ENCODE measurements at places on chromosomes 12 and 14.

DNA sequence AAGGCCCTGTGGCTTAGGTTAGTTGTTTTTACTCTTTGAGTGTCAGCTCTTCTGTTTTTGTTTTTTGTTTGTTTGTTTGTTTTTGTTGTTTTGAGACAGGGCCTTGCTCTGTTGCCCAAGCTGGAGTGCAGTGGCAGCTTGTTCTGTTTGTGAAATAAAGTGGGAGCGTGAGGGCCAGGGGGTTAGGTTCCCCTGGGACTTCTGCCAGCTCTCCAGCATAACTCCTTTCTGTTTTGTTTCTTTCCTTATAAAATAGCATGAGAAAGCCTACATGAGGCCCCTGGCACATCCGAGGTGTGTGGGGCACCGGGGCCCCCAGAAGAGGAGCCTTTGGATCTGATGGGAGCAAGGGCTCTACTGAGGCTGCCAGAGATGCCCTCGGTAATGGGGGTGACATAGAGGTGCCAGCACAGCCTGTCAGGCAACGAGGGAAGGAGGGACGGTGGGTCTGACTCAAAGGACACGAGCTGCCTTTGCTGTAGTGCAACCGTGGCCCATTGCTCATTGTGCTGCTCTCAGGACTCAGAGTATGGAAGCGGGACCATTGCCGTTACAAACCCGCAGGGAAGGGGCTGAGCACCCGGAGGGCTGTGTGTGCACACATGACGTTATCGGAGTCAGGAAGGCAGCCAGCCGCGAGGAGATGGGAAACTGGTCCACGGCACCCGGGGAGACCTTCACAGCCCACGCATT is 9.1 kb upstream of the SERPINA11 start:
- no peak for ATAC-seq

GRCh38 chr14:68543516-68543915 is 249.4 kb downstream of the ZFP36L1 start:
- no peak for ATAC-seq

- ATAC-seq, result peak; percentile 44
Observed at GRCh38 chr14:31945074-31945613, 132.0 kb upstream of the ARHGAP5 start.

- ATAC-seq, result peak; percentile 56
Observed at GRCh38 chr12:123115409-123116121, 35.3 kb downstream of the PITPNM2 start.

DNA sequence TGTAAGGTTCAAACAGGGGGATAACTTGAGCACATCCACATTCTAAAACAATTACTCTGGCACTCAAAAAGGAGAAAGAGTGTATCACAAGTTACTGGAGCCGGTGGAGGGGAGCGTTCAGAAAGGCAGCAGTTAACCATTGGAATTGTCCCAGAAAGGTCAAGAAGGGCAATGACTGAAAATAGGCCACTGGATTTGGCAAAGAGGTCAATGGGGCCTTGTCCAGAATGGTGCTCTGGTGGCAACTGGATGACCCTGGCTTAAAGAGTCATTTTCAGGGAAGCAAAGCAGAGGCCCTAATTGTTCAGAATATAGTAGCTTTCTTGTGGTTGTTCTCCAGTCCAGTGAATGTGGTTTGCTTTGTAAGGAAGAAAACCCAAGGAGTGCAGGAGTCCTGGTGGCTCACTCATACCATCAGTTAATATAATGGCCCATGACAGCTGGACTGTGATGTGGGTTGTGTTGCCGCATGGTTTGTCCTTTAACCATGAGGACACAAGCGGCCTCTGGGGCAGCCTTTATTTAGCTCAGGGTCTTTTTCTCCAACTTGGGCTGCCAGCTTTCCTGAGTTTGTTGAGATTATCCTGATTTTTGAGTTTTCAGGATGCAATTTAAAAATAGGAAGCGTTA is 142.8 kb upstream of the PELI2 start:
- ATAC-seq, result no peak

DNA sequence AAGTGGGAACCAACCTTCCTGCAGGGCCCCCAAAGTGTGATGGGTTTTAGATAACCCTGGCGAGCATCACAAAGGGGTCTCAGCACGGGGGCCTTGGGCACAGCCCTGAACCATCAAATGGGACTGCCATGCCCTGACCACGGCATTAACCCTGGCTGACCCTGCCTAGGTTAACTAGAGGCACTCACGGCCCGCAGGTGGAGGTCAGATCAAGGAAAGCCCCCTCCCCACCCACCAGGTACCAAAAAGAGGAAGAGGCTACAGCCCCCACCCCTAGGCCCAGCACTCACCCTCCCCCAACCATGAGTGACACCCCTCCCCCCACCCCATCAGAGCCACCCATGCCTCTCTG is 42.5 kb downstream of the CCNK start:
- ATAC-seq, result no peak

GRCh38 chr14:51929910-51930682 is 59.2 kb upstream of the RTRAF start:
- ATAC-seq, result no peak

GRCh38 chr12:31035226-31035625 is 38.4 kb upstream of the DDX11 start:
- no peak for ATAC-seq

- ATAC-seq, result no peak
Observed at GRCh38 chr14:41663473-41663850, 56.8 kb downstream of the LRFN5 start.

DNA sequence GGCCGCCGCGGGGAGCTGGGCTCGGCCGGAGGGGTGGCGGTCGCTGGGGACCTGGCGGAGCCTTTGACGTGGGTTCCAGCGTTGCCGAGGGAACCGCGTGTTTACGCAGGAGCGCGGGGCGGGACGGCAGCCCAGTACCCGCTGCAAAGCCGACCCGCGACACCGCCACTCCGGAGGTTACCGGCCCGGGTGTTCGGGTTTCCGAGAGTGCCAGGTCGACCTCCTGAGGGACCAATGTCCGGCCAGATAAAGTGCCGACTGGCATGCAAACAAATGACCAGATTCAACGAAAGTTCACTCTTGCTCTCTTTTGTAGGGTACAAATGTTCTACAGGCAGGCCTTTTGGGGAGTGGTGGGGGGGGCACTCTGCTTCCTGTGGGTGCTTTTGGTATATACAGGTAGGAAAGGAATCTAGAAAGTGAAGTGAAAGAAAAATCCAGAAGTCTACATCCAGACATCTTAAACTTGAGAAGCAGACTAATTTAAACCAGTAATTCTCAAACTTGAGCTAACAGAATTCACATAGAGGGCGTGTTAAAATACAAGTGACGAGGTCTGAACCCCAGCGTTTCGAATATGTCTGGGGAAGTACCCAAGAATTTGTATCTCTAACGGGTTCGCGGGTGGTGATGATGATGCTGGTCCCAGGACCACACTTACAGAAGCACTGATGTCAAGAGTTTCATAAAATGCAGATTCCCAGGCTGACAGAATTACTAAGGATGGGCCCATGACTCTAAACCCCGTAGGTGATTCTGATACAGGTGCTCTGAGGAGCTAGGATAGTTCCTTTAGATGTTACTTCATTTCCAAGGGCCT is at the start of gene GPR135:
TSS of gene GPR135 (minus strand) at position 65 of the 820 bp plus-strand sequence. CDS start 154 bp downstream, outside the sequence.
- peak; percentile 17 for ATAC-seq

DNA sequence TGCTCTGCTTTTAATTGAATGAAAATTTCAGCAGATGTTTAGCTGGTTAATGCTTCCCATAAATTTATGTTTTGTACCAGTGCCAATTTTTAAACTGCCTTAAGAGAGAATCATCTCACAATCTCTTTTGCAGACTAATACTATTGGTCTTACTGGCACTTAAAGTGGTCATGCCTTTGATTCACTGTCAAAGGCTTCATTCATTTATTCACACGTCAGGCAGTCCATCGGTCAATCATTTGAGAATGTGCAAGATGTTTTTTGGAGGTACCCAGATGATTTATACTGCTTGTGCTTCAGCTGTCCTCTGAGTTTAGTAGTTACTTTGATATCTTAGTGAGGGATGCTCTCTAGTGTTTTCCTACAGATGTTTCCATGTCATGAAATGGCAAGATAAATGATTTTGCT is 83.4 kb downstream of the NAV3 start:
- no peak for ATAC-seq

DNA sequence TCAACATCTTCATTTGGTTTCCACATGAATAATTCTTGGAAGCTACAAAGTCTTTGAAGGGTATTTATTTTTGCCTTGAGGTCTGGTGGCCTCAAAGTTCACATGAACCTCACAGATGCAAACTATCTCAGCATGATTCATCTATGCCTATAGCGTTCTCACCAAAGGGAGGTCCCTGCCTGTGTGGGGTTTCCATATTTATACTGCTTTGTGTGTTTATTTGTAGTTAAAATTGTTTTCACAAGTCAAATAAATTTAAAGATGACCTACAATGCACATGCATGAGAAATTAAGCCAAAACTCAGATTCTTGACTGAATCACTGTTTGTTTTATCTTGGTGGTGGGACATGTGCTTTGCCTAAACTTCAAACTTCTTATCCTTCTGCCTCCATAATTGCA is 176.7 kb downstream of the PPM1H start:
- no peak for ATAC-seq

GRCh38 chr12:59431266-59431665 is 164.6 kb upstream of the SLC16A7 start:
- no peak for ATAC-seq

GRCh38 chr12:118185602-118186397 is 49.9 kb downstream of the PEBP1 start:
- no peak for ATAC-seq

DNA sequence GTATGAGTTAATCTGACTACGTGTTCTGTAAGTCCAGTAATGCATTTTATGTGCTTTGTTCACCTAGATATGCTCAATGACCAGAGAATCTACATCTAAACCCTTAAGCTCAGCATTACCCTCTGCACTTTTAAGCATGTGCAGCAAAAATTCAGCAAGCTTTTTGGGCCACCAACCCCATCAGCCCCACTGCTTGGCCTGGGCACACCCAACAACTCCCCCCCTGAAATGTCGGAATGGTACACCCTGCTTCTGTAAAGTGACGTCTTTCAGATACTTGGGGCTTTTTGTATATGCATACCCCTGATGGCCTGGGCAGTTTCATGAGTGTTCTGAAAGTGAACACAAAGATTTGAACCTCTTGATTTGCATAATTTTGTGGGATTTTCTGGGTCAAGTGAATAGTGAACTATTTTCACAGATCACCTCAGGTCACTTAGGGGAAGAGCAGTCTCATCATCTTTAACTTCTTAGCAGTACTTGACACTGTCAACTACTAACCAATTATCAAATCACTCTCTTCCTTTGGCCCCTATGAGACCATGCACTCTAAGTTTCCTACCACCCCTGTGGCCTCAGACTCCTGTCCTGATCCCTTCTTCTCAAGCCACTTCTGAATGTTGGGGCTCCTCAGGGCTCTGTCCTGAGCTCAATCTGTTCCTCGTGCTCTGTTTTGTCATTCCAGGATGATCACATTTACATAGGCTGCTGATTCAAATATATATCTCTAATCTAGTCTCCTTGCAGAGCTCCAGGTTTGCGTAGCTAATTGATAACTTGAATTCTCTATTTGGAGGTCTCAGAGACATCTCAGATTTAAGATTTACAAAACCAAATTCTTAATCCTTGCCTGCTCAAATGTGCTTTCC is 36.3 kb upstream of the PPM1A start:
- ATAC-seq, result no peak

DNA sequence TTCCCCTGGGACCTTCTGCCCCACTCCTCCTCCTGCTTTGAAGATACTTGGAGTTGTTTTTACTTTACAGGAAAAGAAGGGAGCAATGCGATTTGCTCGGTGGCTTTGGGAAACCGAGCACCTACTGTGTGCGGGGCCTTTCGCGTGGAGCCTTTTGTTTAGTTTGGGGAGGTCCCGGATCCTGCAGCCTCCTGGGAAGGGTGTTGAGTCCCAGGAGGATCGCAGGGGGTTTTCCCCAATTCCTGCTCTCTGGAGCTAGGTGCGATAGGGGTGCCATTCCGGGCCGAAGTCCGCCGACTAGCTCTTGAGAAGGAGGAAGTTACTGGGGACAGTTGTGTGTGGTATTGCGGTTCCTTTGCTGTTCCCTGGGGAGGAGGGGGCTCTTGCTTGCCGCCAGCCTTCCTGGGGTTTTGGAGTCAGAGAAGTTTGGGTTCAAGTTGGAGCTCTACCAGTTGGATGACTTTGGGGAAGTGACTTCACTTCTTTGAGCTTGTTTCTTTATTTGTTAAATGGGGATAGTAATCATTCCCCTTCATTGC is 1.1 kb downstream of the BRI3BP start:
- peak; percentile 35 for ATAC-seq

GRCh38 chr12:1705774-1706631 is 15.1 kb downstream of the ADIPOR2 start:
- peak; percentile 50 for ATAC-seq

DNA sequence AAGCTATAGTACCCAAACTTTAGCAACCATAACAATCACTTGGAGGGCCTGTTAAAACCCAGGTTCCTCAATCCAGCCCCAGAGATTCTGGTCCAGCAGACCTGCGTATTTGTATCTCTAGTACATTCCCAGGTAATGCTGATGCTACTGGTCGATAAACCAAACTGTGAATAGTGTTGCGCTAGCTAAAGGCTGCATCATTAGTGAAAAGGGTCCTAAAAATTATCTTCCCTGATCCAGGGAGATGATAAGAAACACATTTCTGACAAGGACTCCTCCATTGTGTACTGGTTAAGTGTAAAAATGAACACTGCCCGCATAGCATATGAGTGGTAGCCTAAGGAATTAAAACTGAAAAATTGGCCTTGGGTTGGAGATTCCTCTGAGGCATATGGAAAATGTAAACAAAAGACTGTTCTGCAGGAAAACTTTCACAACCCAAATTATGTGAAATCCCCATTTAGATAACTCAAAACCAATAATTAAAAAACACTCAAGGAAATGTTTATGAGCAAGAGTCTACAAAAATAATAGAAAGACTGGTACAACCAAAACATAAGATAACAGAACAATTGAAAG is 322.7 kb downstream of the CEP128 start:
- ATAC-seq, result no peak
